ENCODE measurements at places on chromosomes 7 and 10.

GRCh38 chr10:10685566-10685965, 332.1 kb upstream of the CELF2 start:
- DNase-seq: no peak

DNA sequence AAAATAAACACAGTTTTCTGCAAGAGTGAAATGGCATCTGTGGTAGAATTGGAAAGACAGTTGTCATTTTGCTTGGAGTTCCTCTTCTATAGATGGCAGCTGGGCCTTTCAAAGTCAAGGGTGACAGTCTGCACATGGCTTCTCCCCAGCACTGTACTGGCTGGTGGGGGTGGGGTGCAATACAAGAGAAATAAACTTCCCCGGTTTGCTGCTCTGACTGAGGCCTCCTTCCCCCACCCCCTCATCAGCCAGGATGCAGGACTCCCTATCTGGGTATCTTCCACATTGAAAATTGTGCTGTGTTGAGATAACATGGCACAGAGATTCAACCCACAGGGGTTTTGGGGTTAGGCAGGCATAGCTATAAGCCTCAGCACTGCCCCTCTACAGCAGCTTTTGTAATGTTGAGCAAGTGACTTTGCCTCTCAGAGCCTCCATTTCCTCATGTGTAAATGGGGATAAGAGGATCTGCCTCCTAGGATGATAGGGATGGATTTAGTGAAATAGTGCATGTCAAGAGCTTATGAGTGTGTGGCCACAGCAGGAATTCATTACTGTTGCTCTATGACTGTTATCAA, 85.8 kb upstream of the WDR11 start:
- DNase-seq: no peak

DNA sequence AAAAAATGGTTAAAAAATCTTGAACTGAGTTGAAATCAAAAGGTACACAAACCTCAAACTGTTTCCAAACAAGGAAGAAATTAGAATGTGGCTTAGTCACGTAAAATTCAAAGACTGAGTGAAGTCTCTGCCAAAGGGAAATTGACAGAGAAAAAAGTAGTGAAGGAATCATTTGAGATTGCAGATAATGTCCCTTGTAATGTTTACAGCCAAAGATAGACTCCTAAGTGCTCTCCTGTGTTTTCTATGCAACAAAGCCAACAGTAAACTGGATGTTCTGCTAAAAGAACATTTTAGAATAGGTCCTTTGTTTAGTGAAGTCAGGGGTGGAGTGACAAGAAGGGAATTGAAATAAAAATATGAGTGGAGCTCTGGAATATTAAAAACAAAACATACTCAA, 117.9 kb downstream of the ITGA8 start:
- no peak for DNase-seq

- no peak for DNase-seq
Observed at GRCh38 chr7:140697447-140698143, 1.1 kb downstream of the NDUFB2 start.

DNA sequence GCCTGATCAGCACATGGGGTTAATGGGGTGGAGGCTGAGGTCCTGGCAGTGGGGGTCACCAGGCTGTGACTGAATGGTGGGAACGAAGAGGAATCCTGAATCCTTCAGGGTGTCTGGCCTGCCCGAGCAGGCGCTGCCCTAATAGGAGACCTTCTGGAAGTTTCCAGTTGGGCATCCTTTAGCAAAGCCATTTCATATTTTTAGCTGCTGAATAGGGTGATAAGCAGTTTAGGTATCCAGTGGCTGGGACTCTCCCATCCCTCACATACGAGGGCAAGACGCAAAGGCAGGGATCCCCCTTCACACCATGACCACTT, 159.3 kb downstream of the SH3PXD2A start:
- DNase-seq: no peak

DNA sequence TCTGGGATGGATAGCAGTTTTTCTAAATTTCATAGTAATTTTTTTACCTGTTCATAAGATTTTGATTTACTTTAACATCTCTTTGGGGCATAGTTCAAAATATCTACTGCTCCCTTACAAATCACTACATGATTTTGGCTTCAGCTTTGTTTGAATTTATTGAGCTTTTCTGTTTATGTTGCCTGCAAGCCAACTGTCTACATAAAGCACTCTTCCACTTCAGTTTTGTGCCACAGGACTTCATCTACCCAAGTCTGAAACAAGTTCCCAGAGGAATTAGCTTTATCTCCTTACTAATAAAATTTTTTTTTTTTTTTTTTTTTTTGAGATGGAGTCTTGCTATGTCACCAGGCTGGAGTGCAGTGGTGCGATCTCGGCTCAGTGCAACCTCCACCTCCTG, 45.4 kb upstream of the KMT2E start:
- DNase-seq: no peak

DNA sequence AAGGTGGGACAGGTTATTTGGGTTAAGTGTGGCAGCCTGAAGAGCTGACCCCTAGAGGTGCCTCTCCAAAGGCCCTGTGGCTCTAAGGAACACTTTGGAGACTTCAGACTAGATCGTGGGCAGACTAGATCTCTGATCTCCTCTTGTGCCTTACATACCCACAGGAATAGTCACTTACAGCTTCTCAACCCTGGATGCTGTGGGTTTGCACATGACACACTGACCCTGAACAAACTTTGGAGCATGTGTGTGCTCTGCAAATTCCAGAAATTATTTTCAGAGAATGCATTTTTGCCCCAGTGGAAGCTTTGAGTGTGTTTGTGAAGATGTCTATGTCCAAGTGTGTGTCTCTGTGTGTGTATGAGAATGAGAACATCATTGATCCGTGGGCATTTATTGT, 119.6 kb downstream of the EMX2 start:
- no peak for DNase-seq

DNA sequence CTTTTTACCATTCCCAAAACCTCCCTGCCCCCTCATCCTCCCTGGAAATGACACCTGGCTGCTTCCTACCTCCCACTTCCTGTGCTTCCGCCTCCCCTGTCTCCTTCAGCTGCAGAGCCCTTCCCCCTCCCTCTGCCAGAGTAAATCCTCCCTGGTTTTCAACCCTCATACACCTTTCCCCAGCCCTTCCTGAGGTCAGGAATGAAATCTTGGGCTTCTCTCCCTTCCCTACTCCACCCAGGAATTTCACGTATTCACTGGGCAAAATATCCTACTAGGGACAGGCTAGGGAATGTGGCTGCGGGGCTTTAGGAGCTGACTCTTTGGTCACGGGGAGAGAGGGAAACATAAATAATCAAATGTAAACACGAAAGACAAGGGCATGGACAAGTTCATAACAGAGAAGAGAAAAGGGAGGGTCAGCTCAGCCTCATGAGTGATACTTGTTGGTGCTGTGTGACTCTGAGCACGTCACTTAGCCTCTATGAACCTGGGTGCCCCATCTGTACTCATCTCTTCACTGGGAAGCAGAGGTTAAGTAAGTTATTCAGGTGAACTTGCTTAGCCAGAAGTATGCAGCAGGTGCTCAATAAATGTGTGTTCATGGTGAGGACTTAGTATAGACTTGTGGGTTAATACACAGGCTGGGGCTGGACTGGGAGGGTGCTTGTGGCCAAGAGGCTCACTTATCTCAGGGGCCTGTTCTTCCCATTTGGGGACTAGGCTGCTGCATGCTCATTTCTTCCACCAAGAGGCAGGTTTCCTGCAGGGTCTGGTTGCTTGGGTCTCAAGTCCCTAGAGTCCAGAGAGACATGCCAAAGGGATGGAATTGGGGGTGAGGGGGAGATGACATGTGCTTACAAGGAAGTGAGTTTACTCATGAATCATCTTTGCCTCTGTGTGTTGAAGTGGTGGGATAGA, 10.0 kb upstream of the DUSP5 start:
- DNase-seq: no peak

DNA sequence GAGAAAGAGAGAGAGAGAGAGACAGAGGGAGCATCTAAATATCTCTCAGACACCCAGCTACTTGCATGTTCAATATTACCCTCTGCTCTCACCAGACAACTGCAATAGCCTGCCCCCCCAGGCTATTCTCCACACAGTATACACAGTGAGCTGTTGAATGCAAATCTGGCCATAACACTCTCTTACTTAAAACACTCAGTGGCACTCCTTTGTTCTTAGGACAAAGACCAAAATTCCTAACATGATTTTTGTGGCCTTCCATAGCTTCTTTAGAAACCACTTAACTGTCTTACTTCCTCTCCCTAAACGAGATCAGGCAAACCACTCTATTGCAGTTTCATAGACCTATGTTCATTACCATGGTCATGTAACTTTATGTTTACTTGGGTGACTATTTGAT, 903.6 kb upstream of the AUTS2 start:
- DNase-seq: no peak

- DNase-seq: no peak
Observed at GRCh38 chr10:26334232-26334931, 103.8 kb upstream of the APBB1IP start.

All from hematopoietic multipotent progenitor cell treated with erythropoietin and hydrocortisone succinate and interleukin-3 and kit ligand, for 15 days (in vitro differentiated cells).